ENCODE measurements at places on chromosomes 4 and X.
A peak's percentile ranks its signal among the peaks of the same experiment; 100 is the strongest.

DNA sequence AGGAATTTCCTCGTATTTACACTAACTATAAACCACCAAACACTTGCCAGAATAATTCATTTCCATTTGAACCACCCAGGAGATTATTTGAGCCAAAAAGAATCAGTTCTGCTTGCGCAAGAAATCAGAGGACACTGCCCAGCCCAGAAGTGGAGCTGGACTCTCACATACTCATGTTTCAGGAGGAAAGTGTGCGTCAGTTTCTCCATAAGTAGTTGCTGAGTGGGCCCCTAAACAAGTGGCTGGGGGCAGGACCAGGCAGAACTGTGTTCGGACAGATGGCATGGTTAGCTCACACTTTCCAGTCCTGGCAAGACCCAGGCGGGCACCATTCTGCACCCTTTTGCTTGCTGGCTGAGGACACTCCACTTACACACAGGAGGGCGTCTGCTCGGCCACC is 38.8 kb downstream of the BTC start:
- peak; percentile 66 for DNase-seq

GRCh38 chrX:150482537-150483206 is 85.7 kb upstream of the MTM1 start:
- no peak for DNase-seq

DNA sequence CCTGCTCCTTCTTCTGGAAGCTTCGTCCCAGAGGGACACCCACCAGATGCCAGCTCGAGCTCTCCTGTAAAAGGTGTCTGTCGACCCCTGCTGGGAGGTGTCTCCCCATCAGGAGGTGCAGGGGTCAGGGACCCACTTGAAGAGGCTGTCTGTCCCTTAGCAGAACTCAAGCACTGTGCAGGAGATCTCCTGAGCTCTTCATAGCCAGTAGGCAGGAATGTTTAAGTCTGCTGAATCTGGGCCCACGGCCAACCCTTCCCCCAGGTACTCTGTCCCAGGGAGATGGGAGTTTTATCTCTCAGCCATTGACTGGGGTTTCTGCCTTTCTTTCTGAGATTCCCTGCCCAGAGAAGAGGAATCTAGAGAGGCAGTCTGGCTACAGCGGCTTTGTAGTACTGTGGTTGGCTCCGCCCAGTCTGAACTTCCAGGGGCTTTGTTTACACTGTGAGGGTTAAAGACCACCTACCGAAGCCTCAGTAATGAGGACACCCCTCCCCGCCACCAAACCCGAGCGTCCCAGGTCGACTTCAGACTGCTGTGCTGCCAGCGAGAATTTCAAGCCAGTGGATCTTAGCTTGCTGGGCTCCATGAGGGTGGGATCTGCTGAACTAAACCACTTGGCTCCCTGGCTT is 1383.0 kb upstream of the TENM3 start:
- no peak for DNase-seq

DNA sequence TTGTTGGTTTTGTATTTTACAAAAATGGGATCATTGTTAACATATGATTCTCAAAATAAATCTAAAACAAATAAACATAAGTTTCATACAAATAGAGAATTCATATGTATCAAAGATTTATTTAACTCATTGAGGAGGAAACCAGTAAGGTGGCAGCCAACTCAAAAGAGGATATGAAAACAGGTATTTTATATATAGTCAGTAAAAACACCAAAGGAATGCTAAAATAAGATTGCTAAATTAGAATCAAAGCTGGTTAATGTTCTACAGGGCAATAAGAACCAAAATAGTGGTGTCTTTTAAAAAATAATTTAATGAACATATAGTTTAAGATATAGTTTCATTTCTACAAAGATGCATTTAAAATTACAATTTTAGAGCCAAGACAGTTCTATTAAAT is 23.1 kb downstream of the XKRX start:
- no peak for DNase-seq

DNA sequence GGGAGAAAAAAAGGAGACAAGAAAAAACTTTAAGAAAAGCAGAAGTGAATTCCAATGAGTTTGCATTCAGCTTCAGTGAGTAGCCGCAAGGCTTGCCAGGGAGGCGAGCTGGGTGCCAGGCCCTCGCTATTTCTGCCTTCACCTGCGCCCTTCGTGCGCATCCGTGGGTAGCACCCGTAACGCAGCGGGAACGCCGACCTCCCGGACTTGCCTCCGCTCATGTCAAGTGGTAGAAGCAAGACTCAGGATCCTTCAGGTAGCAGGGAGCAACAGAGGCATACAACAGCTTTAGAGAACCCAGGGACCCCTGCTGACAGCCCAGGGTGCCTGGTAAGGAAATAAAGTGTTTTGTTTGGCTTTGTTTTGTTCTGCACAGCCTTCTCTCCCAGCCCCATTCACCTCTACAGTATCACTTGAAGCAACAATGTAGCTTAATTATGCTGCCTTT is 140.0 kb upstream of the BCOR start:
- DNase-seq: no peak

DNA sequence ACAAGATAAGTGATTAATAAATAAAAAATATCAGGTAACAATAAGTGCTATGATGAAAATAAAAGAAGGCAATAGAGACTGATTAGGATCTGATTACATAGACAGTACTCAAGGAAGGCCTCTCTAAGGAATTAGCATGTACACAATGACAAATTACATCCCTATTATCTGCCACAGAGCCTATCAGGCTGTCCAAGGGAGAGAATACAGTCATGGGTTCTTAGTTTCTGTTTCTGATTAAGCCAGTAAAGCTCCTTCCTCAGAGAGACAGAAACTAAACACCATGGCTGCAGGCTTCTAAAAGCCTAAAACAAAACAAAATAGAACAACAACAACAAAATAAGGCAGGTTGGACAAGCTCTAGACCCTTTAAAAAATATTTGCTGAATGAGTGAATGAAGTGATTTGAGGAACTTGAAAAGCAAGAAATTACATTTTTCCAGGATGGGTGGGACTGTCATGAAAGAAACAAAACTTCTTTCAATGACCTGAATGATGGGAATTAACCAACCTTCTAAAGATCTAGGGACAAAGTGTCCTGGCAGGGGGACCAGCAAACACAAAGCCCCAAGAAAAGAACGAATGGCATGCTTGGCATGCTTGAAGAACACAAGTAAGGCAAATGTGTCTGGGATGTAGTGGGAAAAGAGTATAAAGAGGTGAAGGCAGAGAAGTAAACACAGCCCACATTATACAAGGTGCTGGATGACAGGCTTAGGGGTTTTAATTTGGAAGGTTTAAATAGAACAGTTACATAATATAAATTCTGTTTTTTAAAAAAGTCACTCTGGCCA is 44.1 kb downstream of the NAA11 start:
- DNase-seq: no peak

- DNase-seq: no peak
Observed at GRCh38 chr4:168724243-168724642, 227.4 kb downstream of the PALLD start.

DNA sequence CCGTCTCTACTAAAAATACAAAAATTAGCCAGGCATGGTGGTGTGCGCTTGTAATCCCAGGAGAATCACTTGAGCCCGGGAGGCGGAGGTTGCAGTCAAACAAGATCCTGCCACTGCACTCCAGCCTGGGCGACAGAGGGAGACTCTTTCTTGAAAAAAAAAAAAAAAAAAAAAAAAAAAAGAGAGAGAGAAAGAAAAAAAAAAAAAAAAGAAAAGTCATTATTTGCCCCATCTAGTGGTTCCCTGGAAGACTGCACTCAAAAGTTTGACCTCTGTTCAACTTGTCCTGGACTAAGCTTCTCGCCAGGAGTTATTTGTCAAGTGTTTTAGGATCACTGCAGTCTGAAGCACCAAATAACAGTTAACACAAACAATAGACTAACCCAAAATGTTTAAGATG is 45.3 kb upstream of the KCTD8 start:
- DNase-seq: no peak

- DNase-seq: peak; percentile 17
Observed at GRCh38 chrX:112670977-112671376, 8.8 kb downstream of the LHFPL1 start.

- no peak for DNase-seq
Observed at GRCh38 chr4:104758574-104758973, 263.9 kb upstream of the CXXC4 start.

GRCh38 chr4:76977736-76978350 is 28.3 kb downstream of the SEPTIN11 start:
- no peak for DNase-seq
